Midbrain (tissue), 1 donor: ENCODE measurements at places on chromosomes 12 and 14.
A peak's percentile ranks its signal among the peaks of the same experiment; 100 is the strongest.

DNA sequence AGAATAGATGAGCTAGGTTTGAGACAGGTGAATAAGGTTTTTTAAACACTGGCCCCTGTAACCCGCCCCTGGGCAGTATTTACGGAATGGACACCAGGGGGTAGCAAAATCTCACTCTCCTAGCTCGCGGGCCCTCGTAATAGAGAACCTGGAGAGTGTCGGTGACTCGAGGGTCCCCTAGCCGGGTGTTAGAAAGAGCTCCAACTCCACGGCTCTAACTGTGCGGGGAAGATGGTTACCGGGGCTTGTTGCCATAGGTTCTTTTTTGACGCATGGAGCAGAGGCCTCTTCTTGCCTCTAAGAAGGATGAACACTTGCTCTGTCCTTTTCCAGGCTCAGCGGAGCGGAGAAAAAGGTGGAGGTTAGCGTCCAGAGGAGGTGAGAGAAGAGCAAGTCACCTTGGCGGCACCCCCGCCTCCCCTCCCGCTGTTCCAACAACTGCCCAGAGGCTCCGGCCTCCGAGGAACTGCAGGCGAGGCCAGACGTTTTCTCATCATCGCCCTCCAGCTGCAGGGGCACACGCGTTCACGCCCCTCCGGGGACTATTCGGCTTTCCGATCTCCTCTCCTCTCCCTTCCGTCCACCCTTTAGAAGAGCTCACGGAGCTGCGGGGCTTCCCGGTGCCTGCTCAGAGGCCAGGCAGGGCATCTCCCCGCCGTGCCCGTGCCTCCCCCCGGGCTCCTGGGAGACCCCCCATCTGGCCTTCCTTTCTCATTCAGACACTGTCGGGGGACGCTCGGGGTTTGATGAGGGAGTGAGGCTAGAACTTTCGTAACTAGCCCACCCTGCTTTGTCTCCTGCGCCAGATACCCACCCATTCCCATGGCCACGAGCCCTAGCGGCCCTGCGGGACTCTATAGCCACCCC is 1.4 kb upstream of the ARHGEF40 start:
- DNase-seq: peak; percentile 71

DNA sequence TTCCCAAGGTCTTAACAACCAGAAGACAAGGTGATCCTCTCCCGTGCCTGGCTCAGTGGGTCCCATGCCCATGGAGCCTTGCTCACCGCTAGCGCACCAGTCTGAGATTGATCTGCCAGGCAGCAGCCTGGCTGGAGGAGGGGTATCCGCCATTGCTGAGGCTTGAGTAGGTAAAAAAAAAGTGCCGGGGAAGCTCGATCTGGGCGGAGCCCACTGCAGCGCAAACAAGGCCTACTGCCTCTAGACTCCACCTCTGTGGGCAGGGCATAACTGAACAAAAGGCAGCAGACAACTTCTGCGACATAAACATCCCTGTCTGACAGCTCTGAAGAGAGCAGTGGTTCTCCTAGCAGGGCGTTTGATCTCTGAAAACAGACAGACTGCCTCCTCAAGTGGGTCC is 104.0 kb downstream of the C14orf39 start:
- DNase-seq: no peak

DNA sequence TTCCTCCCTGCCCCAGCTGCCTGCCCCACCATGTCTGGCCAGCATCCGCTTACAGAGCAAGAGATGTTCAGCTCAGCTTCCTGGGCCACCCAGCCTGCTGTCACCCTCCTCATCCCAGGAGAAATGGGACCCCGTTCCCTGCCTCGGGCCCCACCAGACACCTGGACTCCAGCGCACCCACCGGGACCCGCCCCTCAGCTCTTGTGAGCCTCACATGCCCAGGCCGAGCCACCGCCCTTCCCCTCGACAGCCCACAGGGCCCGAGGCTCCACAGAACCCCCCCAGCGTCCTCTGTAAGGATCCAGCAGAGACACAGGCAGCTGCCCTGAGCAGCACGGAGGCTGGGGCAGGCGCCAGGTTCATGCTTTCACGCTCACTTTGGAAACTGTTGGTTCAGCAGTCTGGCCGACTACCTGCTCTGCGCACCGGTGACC is 18.4 kb upstream of the C14orf180 start:
- no peak for DNase-seq

- no peak for DNase-seq
These were observed 736.4 kb downstream of the NOVA1 start for GRCh38 chr14:25861406-25861805.

DNA sequence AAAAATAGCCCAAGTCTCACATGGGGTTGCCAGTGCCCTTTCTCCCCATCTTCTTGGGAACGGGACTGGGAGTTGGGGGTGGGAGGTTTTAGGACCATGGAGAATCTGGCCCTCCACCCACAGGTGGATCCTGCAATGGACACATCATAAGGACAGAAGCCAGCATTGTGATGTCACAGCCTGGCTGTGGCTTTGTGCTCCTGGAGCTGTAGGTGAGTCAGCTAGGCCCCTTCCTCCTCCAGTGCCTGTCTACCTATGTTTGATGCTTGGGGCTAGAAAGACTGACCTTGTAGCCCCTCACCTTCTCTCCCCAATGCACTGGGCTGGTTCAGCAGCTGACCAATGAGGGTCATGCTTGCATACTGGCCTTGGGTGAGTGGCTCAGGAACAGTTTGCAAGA is at the start of gene CCDC197:
Gene CCDC197, plus strand, starts transcription at position 220 of the 400 bp plus-strand sequence. CDS start 831 bp downstream, outside the sequence.
- no peak for DNase-seq

DNA sequence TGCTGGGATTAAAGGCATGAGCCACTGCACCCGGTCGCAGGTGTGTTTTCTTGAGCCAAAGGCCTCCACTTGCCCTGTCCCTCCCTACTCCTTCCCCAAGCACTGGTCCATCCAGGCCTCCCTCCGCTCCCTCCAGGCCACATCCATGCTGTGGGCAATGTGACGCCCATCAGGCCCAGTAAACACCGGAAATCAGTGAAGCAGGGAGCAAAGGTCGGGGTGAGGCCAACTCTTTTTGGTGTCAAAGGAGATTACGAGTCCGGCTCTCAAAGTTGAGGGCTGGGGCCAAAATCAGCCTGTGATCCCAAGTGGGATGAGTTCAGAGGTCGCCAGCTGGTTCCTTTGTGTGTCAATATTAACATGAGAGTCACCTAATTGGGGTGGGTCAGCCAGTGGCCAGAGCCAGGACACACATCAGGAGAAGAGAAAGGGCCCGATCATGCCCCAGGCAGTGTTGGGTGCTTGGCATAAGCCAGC is 195.7 kb downstream of the RBM19 start:
- DNase-seq: no peak

DNA sequence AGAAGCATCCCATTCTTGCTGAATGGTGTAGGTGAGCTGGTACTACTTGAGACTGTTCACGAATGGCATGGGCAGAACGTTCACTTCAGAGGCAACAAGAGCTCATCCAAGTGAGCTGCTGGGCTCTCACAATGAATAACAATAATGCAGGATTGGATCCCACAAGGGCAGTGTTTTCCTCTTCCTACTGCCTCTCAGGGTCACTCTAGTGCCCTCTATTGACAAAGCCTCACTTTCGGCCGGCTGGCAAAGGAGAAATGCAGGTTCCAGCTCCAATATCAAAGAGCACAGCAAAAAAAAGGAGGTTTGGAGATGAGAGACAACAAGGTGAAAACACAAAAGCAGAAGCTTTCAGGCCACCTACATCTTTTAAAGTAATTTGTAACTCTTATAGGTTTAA is 74.6 kb upstream of the MYF6 start:
- DNase-seq: no peak

DNA sequence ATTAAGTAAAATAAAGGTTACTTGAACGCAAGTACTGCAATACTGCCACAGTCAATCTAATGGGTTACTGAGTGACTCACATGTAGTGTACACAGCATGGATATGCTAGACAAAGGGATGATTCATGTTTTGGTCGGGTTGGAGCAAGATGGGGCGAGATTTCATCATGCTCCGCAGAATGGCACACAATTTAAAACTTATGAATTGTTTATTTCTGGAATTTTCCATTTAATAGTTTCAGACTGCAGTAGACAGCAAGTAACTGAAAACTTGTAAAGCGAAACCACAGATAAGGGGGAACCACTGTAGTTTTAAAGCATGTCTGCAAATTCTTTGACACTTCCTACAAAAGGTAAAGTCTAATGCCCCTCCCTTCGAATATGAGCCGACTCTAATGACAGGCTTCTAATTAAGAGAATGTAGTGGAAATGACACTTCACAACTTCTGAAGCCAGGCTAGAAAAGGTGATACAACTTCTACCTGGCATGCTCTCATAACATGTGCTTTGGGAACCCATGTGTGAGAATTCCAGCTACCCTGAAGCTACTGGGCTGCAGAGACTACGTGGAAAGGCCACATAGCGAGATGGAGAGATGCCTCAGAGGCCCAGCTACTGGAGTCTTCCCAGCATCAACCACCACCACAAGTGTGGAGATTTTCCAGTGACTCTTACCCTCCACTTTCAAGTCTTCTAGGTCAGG is 13.9 kb upstream of the TCP11L2 start:
- no peak for DNase-seq

GRCh38 chr12:132077322-132078100 is 66.6 kb downstream of the DDX51 start:
- no peak for DNase-seq

GRCh38 chr14:55892906-55893305 is 225.3 kb upstream of the PELI2 start:
- no peak for DNase-seq

DNA sequence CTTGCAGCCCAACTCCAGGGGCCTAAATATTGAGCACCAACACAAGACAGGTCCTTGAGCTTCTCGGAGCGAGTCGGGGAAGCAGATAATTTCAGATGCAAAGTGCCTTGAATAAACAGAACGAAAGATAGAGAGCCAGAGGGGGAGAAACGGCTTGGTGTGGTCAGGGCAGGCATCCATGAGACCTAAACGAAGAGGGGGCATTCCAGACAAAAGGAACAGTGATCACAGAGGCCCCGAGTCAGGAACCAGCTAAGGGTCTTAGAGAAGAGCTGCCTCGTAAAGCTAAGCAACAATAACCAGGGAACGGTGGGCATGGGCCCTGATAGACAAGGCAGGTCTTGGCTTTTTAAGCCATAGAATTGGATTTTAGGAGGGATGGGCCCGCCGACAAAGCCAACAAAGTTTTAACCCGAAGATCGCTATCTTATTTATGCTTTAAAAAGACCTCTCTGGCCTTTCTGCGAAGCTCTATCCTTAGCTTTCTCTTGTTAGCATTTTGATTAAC is 421 bp upstream of the ACADS start:
- no peak for DNase-seq

- DNase-seq: no peak
These were observed 9.1 kb downstream of the STAT6 start for GRCh38 chr12:57101892-57102695.

DNA sequence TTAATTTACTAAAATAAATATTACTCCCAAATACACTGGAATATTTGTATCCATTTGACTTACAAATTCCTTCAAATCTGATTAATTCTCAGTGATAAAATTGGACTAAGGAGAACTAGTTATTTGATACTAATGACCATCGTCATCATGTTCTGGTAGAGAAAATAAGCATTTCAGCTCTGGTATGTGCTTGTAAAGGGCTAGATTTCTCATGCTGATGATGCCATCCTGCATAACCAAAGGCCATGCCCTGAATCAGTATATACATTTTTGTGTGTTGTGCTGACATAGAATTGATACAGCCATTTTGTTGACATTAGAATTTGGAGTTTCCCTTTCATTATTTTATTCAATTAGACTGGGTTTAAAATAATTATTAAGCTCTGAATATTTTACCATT is 148.9 kb downstream of the PCNX1 start:
- DNase-seq: no peak

DNA sequence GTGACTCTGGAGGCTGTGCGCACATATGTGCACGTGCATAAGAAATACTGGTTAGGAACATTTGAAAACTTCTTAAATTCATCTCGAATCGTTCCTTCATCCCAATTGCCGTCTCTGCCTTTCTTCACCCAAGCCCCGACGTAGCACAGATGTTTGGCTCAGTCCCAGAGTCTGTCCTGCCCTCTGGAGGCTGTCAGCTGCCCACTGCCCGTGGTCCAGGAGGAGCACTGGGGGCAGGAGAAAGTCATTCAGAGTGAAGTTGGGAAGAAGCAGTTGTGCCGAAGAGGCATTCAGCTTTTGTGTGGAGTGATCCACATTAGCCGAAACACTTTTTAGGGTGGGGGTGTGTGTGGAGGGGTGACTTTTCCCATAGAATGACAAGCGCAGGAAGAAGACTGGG is 124.9 kb downstream of the TSPAN9 start:
- no peak for DNase-seq

DNA sequence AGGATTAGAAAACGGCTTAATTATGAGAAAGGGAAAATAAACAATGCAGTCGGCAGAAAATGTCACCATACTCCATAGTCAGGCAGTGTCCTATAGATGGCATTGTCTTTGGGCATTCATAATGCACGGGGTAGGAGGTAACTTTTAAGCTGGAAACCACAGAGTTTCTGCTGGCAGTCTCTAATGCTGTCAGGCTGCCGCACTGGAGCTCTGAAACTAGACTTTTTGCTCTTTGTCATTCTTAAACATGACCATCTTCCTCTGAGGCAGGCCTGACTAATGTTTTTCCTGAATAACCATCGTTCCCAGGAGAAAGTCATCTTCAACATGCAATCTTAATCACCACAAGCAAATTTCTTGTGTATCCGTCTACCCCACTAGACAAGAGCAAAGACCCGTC is 108.8 kb downstream of the ETNK1 start:
- DNase-seq: no peak

- no peak for DNase-seq
These were observed 8.6 kb downstream of the SPTLC2 start for GRCh38 chr14:77607741-77608302.

- DNase-seq: no peak
These were observed 13.3 kb downstream of the BEST3 start for GRCh38 chr12:69685810-69686209.

- no peak for DNase-seq
These were observed 40.3 kb upstream of the GCH1 start for GRCh38 chr14:54942913-54943312.

DNA sequence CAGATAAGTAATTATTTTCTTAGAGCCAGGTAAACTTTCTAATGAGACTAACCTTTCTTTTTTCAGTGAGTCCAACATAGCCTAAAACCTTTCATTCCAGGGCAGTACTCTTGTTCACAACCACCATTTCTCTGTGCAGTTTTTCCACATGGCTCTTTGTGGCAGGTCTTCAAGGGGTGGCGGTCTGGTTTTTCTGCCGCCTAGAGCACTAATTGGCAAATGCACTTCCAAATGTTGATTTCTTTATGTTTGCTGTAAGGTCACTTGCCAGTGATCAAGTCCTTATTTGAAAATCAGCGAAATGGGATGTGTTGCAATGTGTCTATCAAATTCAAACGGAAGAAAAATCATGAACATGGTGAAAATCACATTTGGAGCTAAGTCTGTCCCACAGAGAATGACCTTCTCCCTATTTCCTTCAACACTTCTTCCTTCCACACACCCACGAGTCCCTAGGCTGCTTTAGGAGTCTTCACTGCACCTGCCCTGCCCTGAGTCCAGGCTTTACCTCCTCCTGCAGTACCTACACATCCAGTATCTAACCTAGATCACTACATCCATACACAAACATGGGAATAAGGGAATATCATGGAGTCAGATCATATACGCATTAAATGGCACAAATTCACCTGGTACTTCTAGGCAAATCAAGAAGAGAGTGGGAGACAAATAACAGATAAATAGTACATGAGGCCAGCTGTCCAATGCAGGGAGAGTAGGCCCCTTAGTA is 1.9 kb downstream of the SRGAP1 start:
- DNase-seq: no peak
